Upper lobe of left lung (tissue), 6 donors: ENCODE measurements at places on chromosomes 5 and 9. TPM values are rescaled to one million over a fixed set of nuclear protein-coding genes. Genes with fewer than 3 reads are reported as not detected.
A peak's percentile ranks its signal among the peaks of the same experiment; 100 is the strongest.

- H3K36me3 ChIP-seq: no peaks in the 10 kb centered on the region
- no peaks in the 10 kb centered on the region for H3K27me3 ChIP-seq
- no peak overlapping the region for H3K27ac ChIP-seq
- no peak overlapping the region for H3K4me3 ChIP-seq
Observed at GRCh38 chr5:125552486-125552885, 806.0 kb upstream of the ZNF608 start.

GRCh38 chr9:70260606-70261005 lies 1.8 kb downstream of the SMC5 start:
- peaks cover 54% of the 10 kb centered on the region for H3K4me1 ChIP-seq
- peaks cover 13% of the 10 kb centered on the region for H3K36me3 ChIP-seq
- no peak overlapping the region for H3K27ac ChIP-seq
- no peak for DNase-seq
- H3K4me3 ChIP-seq: peak overlapping the region; percentile 72

DNA sequence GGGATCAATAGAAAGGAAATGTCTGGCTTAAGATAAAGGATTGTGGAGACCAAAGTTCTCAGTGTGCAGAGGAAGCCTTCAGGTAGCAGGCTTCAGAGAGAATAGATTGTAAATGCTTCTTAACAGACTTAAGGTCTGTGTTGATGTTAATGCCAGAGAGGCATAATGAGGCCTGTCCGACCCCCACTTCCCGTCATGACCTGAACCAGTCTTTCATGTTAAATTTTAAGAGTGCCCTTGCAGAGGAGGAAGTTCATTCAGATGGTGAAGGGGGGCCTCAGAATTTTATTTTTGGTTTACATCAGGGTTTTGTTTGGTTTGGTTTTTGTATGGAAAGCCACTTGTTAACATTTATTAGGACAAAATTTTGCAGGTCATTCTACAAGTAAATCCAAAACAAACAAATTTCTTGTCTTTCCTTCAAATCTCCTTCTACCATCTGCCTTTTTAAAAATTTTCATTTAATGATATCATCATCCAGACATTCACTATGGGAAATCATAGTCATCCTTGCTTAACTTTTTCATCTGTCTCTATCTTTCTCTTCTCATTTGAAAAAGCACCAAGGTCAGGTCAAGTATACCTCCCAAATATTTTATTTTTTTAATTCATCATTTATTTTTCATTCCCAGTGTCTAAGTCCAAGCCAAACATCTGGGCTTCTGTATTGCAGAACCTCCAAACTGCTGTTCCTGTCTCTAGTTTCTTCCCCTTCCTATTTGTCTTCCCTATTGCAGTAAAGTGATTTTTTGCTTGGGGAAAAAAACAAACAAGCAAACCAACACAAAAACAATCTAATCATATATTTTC lies 6.9 kb upstream of the ABCA1 start:
- H3K4me3 ChIP-seq: no peak overlapping the region
- DNase-seq: no peak
- H3K4me1 ChIP-seq: no peaks in the 10 kb centered on the region

DNA sequence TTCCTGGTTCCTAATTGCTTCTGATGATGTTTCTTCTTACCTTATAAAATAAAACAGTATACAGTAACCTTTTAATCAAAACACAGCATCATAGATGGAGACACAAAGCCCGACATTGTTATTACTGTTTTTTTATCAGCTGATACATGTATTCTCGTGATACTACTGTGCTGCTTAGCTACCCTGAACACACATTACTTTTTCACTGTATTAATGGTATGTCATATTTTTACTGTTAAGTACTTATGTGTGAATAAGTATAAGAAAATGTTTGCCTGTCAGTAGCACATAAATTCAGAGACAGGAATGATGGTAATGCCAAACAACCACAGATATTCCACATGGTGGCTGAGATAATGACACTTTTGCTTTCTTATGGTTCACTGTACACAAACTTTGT lies 68.7 kb downstream of the RAB24 start:
- no peak overlapping the region for H3K4me3 ChIP-seq
- H3K27ac ChIP-seq: no peak overlapping the region
- peaks cover 44% of the 10 kb centered on the region for H3K36me3 ChIP-seq
- peaks cover 6% of the 10 kb centered on the region for H3K4me1 ChIP-seq
- H3K27me3 ChIP-seq: no peaks in the 10 kb centered on the region
- no peak for DNase-seq

DNA sequence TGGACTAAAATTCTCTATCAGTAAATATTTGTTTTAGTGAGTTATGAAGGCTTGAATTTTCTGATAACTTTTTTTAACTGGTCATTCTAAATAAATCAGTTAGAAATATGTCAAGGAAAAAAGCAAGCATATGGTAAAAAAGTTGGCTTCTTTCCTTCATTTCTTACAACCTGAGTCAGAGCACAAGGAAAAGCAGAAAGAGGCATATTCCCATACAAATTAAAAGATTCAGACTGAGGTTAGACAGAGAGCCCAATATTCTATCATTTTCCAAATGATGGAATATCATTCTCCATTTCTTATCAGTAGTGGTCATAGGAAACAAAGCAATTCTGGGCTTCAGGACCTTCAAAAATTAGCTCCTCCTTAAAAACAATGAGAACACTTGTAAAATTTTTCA lies 732.1 kb downstream of the MAT2B start:
- H3K4me1 ChIP-seq: no peaks in the 10 kb centered on the region
- DNase-seq: no peak
- H3K27me3 ChIP-seq: no peaks in the 10 kb centered on the region
- H3K4me3 ChIP-seq: no peak overlapping the region

- H3K36me3 ChIP-seq: no peaks in the 10 kb centered on the region
- H3K27ac ChIP-seq: no peak overlapping the region
- no peaks in the 10 kb centered on the region for H3K27me3 ChIP-seq
- DNase-seq: no peak
- H3K4me1 ChIP-seq: no peaks in the 10 kb centered on the region
Observed at GRCh38 chr5:59238126-59238902, 655.2 kb downstream of the PDE4D start.

DNA sequence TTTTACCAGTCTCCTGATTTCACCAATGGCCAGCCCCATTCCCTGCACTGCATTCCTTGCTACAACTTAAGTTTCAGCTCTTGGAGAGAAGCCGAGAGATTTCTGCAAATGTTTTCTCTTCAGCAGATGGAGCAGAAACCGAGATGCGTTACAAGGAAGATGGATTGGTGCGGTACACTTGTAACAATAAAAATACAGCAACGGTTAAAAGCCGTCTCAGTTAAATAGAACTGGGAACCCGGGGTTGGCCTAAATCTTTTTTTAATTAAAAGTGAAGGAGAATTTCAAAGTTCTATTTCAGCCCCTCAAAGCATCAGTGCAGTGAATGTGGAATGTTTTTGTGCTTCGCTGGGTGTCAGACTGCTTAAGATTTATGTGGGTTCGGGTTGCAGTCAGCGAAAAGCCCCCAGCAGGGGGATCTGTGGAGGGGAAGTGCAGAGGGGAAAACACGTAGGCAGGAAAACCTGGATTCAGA lies 19.8 kb downstream of the BRINP1 start:
- no peaks in the 10 kb centered on the region for H3K27me3 ChIP-seq
- no peak overlapping the region for H3K4me3 ChIP-seq
- no peak for DNase-seq
- H3K36me3 ChIP-seq: no peaks in the 10 kb centered on the region

- H3K27ac ChIP-seq: no peak overlapping the region
- H3K36me3 ChIP-seq: no peaks in the 10 kb centered on the region
- DNase-seq: no peak
- H3K4me1 ChIP-seq: peaks cover 6% of the 10 kb centered on the region
Observed at GRCh38 chr9:135279834-135280393, 192.4 kb downstream of the OLFM1 start.

DNA sequence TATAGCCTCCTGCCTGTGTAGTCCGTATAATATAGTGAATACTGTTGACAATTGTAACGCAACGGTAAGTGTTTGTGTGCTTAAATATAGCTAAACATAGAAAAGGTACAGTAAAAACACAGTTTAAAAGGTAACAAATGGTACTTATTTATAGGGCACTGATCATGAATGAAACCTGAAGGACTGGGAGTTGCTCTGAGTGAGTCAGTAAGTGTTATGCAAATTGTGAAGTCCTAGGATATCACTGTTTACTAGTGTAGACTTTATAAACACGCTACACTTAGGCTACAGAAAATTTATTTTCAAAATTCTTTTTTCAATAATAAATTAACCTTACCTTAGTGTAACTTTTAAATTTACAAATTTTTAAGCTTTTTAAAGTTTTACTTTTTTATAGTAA lies 1090.1 kb downstream of the CDH9 start:
- H3K27ac ChIP-seq: no peak overlapping the region
- no peaks in the 10 kb centered on the region for H3K4me1 ChIP-seq
- no peak overlapping the region for H3K4me3 ChIP-seq
- no peaks in the 10 kb centered on the region for H3K36me3 ChIP-seq
- no peaks in the 10 kb centered on the region for H3K27me3 ChIP-seq

- H3K27me3 ChIP-seq: no peaks in the 10 kb centered on the region
- no peak overlapping the region for H3K27ac ChIP-seq
- no peaks in the 10 kb centered on the region for H3K4me1 ChIP-seq
Observed at GRCh38 chr9:99576002-99576401, 245.7 kb upstream of the NR4A3 start.

GRCh38 chr5:126428421-126428820 lies 5.2 kb downstream of the GRAMD2B start:
- H3K36me3 ChIP-seq: no peaks in the 10 kb centered on the region
- no peak overlapping the region for H3K27ac ChIP-seq
- H3K4me3 ChIP-seq: no peak overlapping the region
- DNase-seq: no peak

DNA sequence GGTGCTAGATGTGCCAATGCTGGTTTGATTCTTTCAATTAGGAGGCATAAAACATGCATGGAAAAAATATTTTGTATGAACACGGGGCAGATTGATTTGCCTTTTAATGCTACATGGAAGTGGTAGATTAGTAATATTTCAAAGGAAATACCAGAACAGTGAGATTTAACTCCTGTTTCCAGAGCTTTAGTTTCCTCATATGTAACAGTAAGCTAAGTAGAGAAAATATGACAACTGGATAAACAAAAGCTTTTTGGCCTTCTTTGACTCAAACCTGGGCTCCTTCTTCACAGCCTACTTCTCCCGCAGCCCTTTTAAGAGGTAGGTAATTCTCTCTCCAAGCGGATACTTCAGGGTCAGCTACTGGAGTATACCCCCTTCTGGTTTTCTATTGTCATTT lies 254.2 kb upstream of the TRPC7 start:
- H3K27me3 ChIP-seq: no peaks in the 10 kb centered on the region
- no peak for DNase-seq
- H3K36me3 ChIP-seq: no peaks in the 10 kb centered on the region
- no peaks in the 10 kb centered on the region for H3K4me1 ChIP-seq

DNA sequence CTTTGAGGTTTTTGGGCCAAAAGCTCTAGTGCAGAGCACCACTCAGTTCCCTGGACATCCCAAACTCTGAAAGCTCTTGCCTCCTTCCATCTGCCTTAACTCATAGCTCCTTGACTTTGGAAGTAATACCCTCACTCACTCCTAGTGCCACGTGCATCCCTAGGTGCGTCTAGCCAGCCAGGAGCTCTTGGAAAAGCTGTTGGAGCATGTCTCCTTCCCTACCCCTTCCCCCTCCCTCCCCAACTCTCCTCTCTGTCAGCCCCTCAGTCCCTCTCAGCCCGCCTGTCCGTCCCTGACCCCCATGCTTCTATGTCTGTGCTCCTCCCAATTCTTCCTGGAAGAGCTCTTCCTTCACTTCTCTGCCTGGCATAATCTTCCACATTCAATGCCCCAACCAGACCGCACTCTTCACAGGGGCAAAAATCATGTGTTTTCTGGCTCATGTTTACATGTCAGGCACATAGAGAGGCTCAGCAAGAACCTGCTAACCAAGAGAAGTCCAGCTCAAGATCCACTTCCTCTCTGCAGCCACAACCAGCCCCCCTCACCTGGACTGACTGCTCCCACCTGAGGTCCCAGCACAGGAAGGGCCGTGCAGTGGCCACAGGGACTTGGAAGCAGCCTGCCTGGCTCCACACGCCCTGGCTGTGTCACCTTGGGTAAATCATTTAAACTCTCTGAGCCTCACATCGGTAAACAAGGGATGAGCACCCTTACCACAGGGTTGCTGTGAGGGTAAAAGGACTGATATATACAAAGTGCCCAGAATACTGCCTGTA lies 58.4 kb downstream of the WHRN start:
- no peaks in the 10 kb centered on the region for H3K27me3 ChIP-seq
- no peak overlapping the region for H3K4me3 ChIP-seq
- DNase-seq: no peak
- H3K36me3 ChIP-seq: no peaks in the 10 kb centered on the region
- no peaks in the 10 kb centered on the region for H3K4me1 ChIP-seq
- no peak overlapping the region for H3K27ac ChIP-seq

DNA sequence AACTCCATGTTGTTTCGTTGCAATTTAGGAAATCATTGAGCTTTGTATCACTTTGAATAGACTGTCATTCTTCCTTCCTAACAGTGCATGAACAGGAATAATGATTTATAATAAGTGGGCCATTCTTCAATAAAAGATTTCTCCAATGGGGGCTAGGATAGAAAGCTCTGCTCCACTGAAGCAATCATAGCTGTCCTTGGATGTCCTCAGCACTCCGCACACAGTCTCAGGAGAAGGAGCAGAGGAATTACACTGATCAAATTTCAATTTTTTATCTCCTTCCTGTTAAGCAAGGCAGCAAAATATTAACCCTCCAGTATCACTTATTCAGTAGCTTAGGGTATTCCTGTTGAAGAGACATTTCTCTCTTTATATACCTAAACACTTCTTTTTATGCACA lies 532.7 kb upstream of the ST8SIA4 start:
- no peak overlapping the region for H3K27ac ChIP-seq
- H3K36me3 ChIP-seq: no peaks in the 10 kb centered on the region
- DNase-seq: no peak

GRCh38 chr9:132546148-132547051 lies 36.0 kb upstream of the BARHL1 start:
- DNase-seq: no peak
- H3K36me3 ChIP-seq: no peaks in the 10 kb centered on the region
- H3K4me1 ChIP-seq: peaks cover 3% of the 10 kb centered on the region
- H3K27me3 ChIP-seq: no peaks in the 10 kb centered on the region
- H3K4me3 ChIP-seq: no peak overlapping the region
- no peak overlapping the region for H3K27ac ChIP-seq

GRCh38 chr9:94656200-94656599 lies 16.9 kb upstream of the FBP1 start:
- peak overlapping the region; percentile 35 for H3K27ac ChIP-seq
- no peaks in the 10 kb centered on the region for H3K27me3 ChIP-seq
- H3K36me3 ChIP-seq: no peaks in the 10 kb centered on the region
- no peak for DNase-seq
- H3K4me1 ChIP-seq: peaks cover 3% of the 10 kb centered on the region

GRCh38 chr9:114339130-114339908 lies 9.7 kb downstream of the ORM2 start:
- peaks cover 38% of the 10 kb centered on the region for H3K36me3 ChIP-seq
- no peaks in the 10 kb centered on the region for H3K27me3 ChIP-seq
- no peak overlapping the region for H3K4me3 ChIP-seq
- no peaks in the 10 kb centered on the region for H3K4me1 ChIP-seq
- no peak overlapping the region for H3K27ac ChIP-seq

The HK3 gene
- 16.0 TPM for total RNA-seq

The HTR1A gene
- not detected for total RNA-seq

The RUSC2 gene
- total RNA-seq: 42.7 TPM
